ENCODE measurements at places on chromosomes 7 and 10.

GRCh38 chr7:27173956-27174873, at the start of gene HOXA10:
TSS of gene HOXA10 (minus strand) at chr7:27174320. CDS start at chr7:27174306, 14 bp downstream.
- no peak for DNase-seq

GRCh38 chr10:58955615-58956014, 220.8 kb upstream of the PHYHIPL start:
- no peak for DNase-seq

- DNase-seq, result no peak
These were observed 27.7 kb upstream of the DDIT4 start for GRCh38 chr10:72245949-72246525.

- DNase-seq, result no peak
These were observed 601.1 kb upstream of the FOXK1 start for GRCh38 chr7:4080954-4081353.

- no peak for DNase-seq
These were observed 18.4 kb upstream of the FLNC start for GRCh38 chr7:128811631-128812430.

- no peak for DNase-seq
These were observed 91.2 kb upstream of the GPR141 start for GRCh38 chr7:37592366-37592765.

DNA sequence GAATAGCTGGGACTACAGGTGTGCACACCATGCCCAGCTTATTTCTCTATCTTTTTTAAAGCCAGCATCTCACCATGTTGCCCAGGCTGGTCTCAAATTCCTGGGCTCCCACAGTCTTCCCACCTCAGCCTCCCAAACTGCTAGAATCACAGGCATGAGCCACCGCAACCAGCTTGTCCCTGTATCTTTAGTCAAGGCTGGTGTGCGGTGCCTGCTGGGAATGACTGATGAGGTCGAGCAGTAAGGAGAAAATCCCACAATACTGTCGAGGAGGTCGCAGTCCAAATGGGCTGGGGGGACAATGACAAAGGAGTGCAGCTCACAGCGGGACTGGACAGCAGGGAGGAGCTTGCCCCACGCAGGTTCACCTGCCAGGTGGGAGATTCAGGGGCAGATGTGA, 50.2 kb upstream of the CALN1 start:
- DNase-seq, result no peak
